ENCODE measurements at places on chromosomes 13 and 19. TPM values are rescaled to one million over a fixed set of nuclear protein-coding genes. Genes with fewer than 3 reads are reported as not detected.

DNA sequence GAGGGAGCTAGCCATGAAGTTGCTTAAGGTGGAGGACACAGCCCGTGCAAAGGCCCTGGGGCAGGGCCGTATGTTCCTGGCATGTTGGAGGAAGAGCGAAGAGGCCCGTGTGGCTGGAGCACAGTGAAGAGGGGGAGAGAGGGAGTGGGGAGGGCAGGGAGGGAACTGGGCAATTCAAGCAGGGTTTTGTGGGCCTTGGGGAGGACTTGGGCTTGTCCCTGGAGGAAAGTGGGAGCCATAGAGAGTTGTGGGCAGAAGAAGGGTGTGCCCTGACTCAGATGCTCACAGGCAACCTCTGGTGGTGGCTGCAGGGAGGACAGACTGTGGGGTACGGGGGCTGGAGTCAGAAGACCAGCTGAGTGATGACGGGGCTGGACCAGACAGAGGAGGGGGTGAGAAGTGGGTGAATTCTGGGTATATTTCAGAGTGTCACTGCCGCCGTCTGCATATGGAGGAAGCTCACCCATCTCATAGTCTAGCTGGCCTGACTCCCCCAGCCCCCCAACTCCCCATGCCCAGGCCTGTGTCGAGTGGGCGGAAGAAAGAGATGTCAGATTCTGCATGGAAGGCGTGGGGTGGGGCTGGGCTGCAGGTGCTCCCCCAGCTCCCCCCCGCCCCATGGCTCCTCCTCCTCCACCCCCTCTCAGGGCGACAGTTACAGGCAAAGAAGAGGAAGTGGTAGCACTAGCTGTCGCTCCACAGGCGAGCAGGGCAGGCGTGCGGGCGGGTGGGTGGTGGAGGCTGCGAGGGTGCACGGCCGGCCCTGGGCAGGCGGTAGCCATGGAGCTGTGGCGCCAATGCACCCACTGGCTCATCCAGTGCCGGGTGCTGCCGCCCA, at the start of gene VAV1:
VAV1 (plus strand) TSS at position 681 of the 838 bp plus-strand sequence; CDS start at position 781, 100 bp downstream.
- DNase-seq, result no peak

Gene SELENOV
- total RNA-seq, result not detected

Gene SIGLEC12
- not detected for total RNA-seq

Gene RETN
- not detected for total RNA-seq

- no peak for DNase-seq
Measured at GRCh38 chr19:41325947-41326706, 16.2 kb downstream of the CCDC97 start.

- no peak for DNase-seq
Measured at GRCh38 chr19:2579678-2580280, 103.9 kb downstream of the GADD45B start.

GRCh38 chr13:41177616-41178015, 16.8 kb downstream of the KBTBD7 start:
- no peak for DNase-seq

Gene ZNF586
- total RNA-seq, result 17.6 TPM

DNA sequence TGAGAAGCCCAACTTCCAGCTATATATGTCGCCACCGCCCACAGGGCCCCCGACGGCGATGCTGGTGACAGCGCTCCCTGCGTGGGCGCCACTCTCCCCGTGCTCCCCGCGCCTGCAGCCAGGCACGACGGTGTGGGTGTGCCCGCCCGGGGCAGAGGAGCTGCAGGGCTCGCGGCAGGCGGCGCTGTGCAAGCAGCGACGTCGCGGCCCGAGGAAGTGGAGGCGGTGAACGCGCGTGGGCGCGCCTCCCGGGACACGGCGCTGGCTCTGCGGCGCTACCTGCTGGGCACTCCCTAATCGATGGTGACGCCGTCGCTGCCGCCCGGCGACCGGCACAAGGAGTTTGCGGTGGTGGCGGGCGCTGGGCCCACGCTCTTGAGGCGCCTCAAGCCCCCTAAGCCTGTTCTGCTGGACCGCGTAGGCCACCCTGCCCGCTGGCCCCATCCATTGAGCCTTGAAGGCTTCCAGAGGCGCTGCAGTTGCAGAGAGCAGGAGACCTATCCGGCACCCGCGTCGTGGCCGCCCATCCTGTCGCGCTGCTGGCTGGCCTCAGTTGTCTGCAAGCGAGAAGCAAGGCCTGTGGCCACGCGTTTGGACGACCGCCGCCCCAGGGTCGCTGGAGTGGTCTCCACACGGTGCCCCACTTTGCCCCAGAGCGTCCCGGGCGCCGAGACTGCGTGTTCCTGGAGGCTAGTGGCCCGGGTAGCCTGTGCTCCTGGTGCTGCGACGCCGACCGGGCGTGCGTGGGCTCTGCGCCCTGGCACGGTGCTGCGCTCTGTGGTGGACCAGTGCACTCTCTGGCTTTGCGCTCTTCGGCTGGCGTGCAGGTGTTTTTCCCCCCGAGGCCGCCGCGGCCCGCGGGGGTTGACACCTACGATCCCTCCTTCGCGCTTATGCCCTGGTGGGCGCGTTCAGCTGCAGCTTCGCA, 23.1 kb downstream of the LRFN3 start:
- DNase-seq, result no peak

Gene NXNL1
- total RNA-seq, result not detected

GRCh38 chr19:16372065-16372915, 47.7 kb downstream of the KLF2 start:
- DNase-seq, result no peak

GRCh38 chr19:4396949-4397783, 3.2 kb downstream of the SH3GL1 start:
- DNase-seq, result no peak

All from pulmonary artery endothelial cell (primary cell).